ENCODE measurements at places on chromosomes 2 and 18. TPM values are rescaled to one million over a fixed set of nuclear protein-coding genes. Genes with fewer than 3 reads are reported as not detected.

The APLF gene
- 6.8 TPM for total RNA-seq

GRCh38 chr2:160308476-160308875, 108.4 kb upstream of the ITGB6 start:
- no peak for DNase-seq

The ELOA2 gene
- total RNA-seq = not detected

GRCh38 chr18:5948237-5948636, 52.9 kb upstream of the TMEM200C start:
- no peak for DNase-seq

DNA sequence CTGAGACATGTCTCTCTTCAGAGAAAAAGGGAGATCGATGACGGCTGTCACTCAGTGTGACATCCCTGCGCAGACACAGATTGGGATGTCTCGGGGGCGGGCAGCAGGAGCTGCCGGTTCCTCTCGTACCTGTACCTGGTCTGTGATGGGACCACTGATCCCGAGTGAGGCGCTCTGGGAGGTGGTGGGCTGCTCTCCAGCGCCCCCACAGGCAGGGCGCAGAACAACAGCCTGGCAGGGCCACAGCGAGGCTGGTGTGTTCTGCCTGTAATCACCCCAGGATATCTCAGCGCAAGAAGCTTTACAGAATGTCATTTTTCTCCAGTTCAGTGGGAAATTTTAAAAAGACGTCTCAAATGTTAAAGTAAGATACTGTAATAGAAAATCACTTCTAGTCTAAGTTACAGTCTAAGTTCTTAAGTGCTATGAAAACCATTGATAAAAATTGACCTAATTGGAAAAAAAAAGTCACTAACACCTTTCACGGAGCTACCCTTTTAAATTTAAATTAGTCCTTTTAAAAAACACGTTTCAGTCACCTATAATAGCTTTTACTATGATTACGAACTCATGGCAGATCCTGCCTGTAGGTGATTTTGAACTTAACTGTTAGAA, 189.8 kb downstream of the SNTG2 start:
- DNase-seq = peak; percentile 35

- DNase-seq = no peak
Observed at GRCh38 chr2:44936715-44937687, 4.5 kb upstream of the SIX3 start.

GRCh38 chr2:180695586-180696401, 284.6 kb upstream of the UBE2E3 start:
- DNase-seq = no peak

DNA sequence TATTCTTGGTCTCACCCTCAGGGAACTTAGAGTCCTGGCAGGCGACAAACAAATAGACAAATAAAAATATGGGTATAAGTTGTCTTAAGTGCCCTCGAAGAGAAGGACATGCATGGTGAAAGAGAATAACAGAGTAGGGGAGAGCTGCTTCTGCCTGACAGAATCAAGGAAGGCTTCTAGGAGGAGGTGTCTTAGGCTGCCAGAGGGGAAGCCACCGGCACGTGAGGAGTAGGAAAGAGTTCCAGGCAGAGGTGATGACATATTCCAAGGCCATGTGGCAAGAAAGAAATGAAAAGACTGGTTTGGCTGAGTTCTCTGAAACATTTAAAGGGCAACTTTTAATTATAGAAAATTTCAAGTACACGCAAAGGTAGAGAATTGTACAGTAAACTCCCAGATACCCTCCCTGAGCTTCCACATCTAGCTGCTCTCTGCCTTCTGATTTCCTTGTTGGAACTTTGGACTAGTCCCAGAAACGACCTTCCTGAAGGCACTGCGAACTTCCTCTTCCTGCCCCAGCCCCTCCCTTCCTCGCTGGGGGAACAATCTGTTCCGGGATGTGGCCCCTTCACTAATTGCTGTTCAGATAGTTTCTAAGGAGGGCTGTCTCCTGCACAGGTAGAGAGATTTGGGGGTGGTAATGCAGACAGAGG, 91.7 kb downstream of the DYSF start:
- DNase-seq = no peak

- DNase-seq = no peak
Observed at GRCh38 chr2:226063704-226064440, 664.4 kb downstream of the NYAP2 start.

GRCh38 chr2:23584054-23584745, 199.2 kb downstream of the KLHL29 start:
- no peak for DNase-seq

DNA sequence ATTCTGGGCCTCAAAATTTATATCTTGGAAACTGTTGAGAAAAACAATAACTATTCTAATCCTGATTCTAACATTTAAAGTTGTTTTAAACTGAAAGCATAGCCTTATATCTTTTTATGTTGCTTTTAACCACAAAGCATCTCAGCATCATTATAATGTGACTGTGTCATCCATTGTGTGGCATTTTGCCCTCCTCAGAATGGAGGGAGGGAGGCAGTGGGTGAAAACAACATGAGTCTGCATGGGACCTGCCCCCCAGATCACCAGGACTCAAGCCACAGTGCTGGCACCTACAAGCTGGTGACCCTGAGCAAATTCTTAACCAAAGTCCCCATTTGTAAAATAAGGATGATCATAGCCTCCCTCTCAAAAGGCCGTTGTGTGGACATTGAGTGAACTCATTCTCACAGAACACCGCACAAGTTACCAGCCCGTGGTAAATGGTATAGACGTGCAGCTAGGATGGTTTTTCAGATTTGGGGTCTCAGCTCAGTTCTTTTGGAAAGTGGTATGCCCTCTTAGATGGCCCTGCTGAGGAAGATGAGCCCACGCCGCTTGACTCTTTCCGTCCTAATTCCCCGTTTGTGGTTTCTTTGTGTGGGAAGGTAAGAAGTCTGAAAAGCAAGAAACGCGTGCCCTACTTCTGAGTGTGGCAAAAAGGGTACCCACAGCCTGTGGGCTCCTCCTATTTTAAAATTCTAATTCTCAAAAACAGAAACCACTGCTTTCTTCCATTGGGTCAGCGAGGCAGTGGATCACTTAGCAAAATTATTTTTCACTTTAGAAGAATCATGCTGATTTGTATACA, 305.0 kb upstream of the ID2 start:
- DNase-seq = no peak

The POU3F3 gene
- total RNA-seq = not detected

The RFTN2 gene
- total RNA-seq = not detected

DNA sequence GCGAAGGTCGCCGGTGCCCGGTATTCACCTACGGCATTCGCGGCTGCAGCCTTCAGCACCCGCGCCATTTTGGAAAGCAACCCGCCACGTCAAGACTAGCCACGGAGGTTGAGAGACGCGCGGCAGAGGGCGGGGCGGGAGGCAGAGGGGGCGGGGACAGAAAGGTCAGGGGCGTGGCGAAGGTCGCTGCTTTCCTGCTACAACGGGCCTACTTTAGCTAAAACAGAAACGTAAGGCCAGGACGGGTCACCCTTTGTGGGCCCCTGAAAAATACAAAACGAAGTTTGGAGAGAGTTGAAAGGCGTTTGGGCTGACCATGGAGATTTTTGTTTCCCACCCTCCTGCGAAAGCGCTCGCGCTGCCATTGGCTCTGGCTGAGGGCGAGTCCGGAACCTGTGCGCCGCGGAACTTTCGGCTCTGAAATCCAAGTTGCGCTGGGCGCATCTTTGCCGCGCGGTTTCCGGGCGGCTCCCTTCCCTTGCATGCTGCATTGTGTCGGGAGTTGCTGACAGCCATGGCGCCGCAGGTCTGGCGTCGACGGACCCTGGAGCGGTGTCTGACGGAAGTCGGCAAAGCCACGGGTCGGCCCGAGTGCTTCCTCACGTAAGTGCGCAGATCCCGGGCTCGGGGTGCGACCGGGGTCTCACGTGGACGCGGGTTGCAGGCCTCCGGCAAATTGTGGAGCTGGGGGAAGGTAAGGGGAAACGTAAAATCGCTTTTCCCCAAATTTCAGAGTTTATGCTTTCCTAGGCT, at the start of the genes MCEE and MPHOSPH10:
Gene MCEE (minus strand): TSS at position 78 of the 753 bp plus-strand sequence. CDS start 10 bp downstream, at position 68.
Gene MPHOSPH10 (plus strand): TSS at position 483 of the 753 bp plus-strand sequence. CDS start 32 bp downstream, at position 515.
- DNase-seq = peak; percentile 79

GRCh38 chr2:222408684-222409083, 15.7 kb upstream of the SGPP2 start:
- DNase-seq = no peak

The CPLX4 gene
- not detected for total RNA-seq

The MAP3K19 gene
- not detected for total RNA-seq

- no peak for DNase-seq
Observed at GRCh38 chr18:26618135-26618534, 69.8 kb upstream of the KCTD1 start.

DNA sequence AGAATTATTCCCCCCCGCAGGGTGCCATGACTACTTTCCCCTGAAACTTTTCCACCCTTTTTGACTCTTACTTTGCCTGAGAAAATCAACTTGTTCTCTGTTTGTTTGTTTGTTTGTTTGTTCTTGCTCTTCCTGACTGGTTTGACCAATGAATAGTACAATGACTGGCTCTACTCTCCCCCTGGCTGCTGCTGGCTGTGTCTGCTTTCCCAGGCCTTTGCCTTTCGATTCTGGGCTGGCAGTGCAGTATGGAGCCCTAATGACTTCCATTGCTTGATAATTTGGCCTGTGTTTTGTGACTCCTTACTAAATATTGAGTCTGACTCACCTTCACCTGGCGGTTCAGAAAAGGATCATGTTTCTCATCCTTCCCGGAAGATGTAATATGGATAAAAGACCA, 241.1 kb downstream of the TMEM182 start:
- DNase-seq = no peak

The UCN gene
- 1.2 TPM for total RNA-seq

DNA sequence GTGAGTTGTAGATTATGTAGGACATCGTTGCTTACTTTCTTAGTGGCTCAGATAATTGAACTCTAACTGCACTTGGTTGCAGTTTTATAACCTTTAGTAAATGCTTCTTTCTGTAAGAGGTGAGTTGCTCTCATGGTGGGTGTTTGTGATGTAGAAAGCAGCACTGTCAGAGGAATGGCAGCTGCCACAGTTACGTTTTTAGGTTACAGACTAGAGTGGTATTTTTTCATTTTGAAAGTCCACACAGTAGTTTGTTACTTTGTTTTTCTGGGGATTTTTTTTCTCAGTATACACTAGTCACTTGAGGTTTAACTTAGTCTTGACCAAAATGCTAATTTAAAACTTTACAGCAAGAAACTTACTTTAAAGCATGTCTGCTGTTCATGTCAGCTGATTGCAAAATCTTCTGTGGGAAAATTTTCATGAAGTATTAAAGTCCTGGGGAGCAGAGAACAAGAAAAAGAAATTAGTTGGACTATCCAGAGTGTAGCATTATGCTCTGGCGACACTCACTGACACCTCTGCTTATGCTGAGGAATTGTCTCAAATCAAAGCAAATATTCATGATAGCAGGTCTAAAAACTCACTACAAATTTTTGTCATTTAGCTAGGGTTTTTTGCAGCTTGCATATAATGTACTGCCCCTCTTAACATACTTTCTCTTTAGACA, 14.8 kb downstream of the AFTPH start:
- DNase-seq = no peak

DNA sequence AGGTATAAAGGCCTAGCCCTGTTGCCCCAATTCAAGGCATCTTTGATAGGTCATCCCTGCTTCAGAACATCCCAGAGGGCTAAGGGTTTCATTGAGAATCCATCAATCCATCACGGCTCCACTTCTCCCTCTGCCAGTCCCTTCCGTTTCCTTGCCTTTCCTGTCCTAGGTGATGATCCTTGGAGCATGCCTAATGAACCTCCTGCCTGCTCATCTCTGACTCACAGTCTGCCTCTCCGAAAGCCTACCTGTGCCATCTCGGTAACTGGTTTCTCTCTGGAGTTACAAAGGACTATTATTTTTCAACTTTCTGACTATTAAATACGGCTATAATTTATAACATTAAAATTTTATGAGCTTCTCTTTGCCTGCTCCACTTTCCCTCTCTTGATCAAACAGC, 36.7 kb upstream of the OSBPL6 start:
- no peak for DNase-seq

GRCh38 chr2:202355993-202356505, 20.1 kb upstream of the BMPR2 start:
- DNase-seq = no peak

DNA sequence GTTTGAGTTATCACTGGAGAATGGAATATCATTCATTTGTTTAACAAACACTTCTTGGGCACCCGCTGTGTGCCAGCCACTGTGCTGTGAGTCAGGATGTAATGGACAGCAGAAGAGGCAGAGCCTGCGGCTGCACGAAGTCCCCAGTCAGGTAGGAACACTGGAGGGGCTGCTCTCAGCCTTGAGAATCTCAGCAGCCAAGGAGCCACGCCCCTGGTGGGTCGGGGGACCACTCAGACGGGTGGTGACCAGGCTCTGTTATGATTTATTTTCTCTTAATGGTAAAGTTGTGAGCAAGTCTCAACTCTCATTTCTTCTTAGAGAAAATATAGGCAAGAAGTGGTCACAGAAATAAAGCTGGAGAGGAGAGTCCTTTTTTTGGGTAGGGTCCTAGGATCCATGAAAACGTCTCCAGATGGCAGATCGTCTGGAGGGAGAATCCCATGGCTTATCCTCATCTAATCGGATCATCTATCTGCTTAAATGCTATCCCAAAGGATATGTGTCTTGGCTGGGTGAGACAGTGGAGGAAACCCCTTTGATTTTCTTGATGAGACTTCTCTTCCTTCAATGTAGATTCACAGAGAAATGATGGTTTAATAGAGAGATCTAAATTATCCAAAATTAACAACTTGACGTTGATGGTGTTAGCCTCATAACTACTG, 129.1 kb upstream of the LGALSL start:
- DNase-seq = no peak

DNA sequence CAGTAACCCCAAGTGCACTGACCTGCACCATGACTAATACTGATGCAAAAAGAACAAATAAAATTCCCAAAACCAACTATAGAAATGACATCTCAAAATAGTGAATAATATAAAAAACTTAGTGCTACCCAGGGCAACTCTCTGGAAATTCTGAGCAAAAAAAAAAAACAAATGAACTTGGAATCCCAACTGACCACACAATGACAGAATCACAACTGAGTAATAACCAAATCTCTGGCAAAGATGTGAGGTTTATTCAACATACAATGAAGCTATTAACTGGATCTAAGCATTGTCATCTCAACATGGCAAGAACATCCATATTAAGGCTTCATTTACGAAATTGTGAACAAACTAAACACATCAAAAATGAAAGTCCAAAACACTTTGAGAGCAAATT, 22.7 kb downstream of the EXOC6B start:
- DNase-seq = no peak

- no peak for DNase-seq
Observed at GRCh38 chr18:68865021-68865420, 67.1 kb downstream of the CCDC102B start.

GRCh38 chr2:184637781-184638180, 39.5 kb downstream of the ZNF804A start:
- no peak for DNase-seq

The MC2R gene
- total RNA-seq = not detected

All from activated B cell treated with CpG ODN at 0.5 μM for 24 hours (primary cell).